ENCODE measurements at places on chromosomes 4 and X.
A peak's percentile ranks its signal among the peaks of the same experiment; 100 is the strongest.

DNA sequence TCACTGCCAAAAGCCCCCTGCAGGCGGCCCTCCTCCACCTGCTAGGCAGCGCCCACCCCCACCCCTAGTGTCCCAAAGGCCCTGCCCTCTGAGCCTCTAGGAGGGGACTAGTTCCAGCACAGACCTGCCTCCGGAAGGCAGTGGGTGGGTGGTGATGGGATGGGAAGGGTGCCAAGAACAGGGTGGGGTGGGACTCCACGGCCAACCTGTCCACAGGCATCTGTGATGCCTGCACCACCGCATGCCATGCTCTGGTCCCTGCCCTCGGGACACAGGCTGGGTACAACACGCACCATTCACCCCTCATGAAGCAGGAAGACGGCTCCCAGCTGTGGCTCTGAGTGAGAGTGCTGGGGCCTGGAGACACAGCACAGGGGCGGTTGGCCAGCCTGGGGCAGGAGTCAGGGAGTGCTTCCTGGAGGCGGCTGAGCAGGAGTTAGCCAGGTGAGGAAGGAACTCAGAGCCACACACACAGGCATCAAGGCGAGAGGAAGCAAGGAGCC, 243.1 kb upstream of the PSAPL1 start:
- no peak for DNase-seq

GRCh38 chr4:157172011-157172410, 48.5 kb upstream of the GRIA2 start:
- no peak for DNase-seq

DNA sequence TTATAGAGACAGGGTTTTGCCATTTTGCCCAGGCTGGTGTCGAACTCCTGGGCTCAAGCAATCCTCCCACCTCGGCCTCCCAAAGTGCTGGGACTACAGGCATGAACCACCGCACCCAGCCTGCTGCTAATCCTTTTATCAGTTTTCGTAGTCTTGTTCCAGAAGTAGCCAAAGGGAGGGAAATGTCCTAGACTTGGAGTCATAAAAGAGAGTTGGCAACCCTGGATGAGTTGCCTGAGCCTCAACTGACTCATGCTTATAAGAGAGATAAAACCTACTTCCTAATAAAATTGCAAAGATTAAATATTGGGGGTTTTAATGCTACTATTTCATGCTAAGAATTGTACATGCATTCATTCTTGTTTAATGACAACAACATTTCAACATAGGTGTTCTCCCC, 44.3 kb downstream of the CD40LG start:
- DNase-seq: no peak

GRCh38 chrX:19721726-19722370, 165.6 kb downstream of the SH3KBP1 start:
- DNase-seq: no peak

DNA sequence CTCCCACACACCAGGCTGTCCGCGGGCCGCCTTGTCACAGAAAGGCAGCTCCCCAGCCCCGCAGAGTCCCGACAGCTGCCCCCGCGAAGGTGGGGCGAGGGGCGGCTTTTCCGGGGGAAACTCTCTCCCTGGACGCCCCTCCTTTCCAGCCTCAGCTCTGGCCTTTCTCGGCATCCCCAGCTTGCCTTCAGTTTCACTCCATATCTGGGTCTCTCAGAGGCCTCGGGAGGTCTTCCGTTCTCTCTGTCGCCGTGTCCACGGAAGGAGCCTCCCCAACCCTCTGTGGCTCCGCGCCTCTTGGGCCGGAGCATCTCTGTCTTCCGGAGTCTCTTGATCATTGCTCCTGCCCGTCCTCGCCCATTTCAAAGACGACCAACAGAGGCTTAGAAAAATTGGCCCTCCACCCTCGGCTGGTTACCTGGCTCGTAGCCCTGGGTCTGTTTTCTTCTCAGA, 6.1 kb upstream of the MSX1 start:
- DNase-seq: no peak

GRCh38 chr4:108114503-108114902, 54.2 kb downstream of the LEF1 start:
- DNase-seq: no peak

- DNase-seq: no peak
These were observed 226.6 kb upstream of the PITX2 start for GRCh38 chr4:110849461-110849860.

DNA sequence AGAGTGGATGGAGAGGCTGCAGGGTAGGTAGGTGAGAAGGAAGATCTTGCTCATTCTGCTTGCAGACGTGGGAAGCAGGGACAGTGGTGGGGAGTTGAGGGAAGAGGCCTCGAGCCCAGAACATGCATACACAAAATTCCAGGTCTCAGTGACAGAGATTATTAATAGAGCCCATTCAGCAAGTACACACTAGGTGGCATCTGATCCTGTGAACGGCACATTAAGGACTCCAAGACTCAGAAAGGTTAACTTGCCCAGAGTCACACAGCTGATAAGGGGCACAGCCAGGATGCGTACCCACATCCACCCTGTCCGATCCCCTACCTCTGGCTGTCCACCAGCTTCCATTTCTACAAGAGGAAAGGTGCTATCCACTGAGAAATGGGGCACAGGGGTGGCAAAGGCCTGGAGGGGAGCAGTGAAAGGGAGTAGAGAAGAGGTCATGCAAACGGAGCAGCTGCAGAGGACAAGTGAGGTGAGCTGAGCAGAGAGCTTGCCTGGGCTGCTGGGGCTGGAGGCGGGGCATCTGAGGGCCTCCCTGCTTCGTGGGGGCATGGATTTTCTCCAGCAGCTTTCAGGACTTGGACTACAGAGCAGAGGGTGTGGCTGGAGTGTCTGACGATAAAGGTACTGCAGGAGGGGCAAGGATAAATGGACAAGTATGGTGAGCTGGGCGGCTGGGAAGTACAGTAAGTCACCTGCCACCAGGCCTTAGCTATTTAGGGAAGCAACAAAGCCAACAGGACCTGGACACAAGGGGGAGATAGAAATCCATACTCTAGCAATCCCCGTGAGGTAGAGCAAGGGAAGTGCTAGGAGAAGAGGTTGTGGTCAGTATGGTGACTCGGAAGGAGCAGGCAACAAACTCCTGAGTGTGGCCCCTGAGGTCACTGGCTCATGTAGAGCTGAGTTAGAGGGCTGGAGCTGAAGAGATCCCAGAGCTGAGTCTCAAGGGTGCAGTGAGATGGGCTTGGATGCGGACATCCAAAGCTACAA, 11.2 kb downstream of the IDS start:
- no peak for DNase-seq

- DNase-seq: peak; percentile 49
These were observed 242.7 kb downstream of the BCOR start for GRCh38 chrX:39854772-39855747.
